Stimulated activated CD8-positive, alpha-beta memory T cell treated with anti-CD3 and anti-CD28 coated beads, Interleukin-4, amount 100 ng/mL, for 48 hours (primary cell): ENCODE measurements at places on chromosomes 1 and 21.

GRCh38 chr1:54464477-54465146 lies 58.4 kb upstream of the SSBP3 start:
- no peak for DNase-seq

DNA sequence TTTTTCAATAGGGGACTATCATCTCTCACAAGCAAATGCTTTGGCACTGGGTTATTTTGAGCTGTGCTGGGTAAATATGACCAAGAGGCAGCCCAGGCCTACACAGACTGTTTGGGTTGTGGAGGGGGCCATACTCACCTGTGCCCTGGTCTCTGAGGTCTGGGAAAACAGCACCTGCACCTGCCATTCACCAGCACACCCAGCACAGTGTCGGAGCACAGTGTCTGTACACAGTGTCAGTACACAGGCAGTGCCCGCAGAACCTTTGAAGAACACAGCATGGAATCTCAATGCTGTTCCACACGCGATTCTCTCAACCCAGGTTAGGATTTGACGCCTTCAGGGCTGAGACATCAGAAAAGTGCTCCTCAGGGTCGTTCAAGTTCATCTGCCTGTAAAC lies 35.0 kb upstream of the FAM89A start:
- DNase-seq = no peak

- no peak for DNase-seq
Observed at GRCh38 chr1:198101716-198102453, 54.9 kb upstream of the NEK7 start.

- DNase-seq = no peak
Observed at GRCh38 chr1:232921381-232921780, 29.0 kb upstream of the NTPCR start.

DNA sequence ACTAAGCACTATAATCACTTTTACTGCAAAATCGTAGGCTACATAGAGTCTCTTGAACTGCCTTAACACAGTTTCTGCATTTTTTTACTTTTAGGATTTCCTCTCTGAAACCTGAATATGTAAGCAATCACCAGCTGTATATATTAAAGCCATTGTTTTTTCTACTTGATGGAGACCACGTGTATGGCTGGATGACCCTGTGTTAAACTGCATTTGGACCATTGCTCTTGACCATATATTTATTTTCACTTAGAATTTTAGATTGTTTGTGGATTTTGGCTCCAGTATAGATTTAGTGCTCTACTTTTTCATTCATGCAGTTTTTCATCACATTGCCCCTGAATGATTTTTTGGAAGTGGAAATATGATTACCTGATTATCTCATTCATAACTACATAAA lies 320.5 kb upstream of the SGIP1 start:
- no peak for DNase-seq

GRCh38 chr1:57060451-57060850 lies 94.6 kb upstream of the C8B start:
- no peak for DNase-seq

DNA sequence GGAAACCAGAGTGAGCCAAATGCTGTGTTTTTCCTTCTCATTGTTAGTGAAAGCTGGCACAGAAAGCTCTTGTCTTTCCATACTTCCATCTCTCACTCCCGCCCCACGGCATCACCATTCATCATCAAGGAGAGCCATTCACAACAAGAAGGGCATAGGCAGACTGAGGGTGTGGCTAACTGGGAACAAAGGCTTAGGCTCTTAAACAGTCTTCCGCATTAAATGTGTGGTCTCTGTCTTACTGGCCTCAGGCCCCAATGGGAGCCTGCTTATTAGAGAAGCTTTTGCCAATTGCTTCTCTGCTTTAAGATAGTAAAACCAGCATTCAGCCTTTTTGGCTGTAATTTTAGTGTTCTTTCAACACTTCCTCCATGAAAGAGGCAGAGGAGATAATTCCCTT lies 51.4 kb downstream of the TNFSF18 start:
- DNase-seq = no peak

GRCh38 chr1:197526736-197527371 lies 248.4 kb downstream of the DENND1B start:
- DNase-seq = no peak

GRCh38 chr1:147815503-147815902 lies 55.1 kb upstream of the GJA5 start:
- DNase-seq = no peak

DNA sequence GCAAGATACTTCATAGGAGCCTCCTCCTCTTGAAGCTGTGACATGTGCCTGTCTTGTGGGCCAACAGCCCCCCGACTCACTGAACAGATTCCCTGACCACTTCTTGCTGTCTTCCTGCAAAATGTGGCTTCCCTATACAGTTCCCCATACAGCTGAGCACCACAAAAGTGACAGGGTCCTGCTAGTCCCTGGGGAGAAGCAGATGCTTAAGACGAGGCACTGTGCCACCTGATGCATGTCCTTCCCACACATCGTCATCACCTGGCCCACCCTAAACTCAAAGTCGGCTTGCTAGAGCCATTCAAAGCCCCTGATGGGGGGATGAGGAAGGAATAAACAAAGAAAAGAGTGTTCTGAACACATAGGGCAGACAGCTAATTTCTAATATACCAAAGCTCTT lies 29.2 kb upstream of the ETV3 start:
- no peak for DNase-seq

DNA sequence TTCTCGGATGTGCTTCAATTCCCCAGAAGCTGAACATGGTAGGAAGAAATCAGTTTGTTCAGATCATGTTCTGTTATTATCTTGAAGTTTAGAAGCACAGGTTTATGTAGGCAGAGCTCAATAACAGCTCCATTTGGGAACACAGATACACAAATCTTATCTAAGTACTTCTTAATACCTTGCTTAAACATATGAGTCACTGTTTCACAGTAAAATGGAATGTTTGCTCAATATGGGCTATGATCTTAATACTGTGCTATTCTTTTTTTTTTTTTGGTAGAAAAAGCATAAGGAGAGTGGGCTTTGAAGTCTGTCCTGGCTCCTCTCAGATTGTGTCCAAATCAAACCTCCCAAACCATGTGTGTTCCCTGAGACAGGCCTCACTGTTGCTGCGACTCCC lies 13.4 kb downstream of the PROK1 start:
- DNase-seq = no peak

DNA sequence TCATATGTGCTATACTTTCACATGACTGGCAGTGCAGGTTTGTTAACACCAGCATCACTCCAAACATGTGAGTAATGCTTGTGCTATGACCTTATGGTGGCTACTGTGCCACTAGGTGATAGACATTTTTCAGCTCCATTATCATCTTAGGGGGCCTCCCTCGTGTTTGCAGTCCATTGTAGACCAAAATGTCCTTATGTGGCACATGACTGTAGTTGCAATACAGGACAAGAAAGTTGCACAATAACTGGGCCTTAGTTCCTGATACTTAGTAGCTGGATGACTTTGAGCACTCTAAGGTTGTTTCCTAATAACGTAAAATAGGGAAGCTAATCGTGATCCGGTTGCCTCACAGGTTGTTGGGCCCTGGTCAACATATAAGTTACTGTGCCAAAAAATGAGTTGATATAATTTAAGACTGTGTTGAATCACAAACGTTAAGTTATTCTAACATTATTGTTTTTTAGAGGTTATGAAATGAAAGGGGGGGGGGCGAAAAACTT lies 511 bp upstream of the SNX27 start:
- no peak for DNase-seq

DNA sequence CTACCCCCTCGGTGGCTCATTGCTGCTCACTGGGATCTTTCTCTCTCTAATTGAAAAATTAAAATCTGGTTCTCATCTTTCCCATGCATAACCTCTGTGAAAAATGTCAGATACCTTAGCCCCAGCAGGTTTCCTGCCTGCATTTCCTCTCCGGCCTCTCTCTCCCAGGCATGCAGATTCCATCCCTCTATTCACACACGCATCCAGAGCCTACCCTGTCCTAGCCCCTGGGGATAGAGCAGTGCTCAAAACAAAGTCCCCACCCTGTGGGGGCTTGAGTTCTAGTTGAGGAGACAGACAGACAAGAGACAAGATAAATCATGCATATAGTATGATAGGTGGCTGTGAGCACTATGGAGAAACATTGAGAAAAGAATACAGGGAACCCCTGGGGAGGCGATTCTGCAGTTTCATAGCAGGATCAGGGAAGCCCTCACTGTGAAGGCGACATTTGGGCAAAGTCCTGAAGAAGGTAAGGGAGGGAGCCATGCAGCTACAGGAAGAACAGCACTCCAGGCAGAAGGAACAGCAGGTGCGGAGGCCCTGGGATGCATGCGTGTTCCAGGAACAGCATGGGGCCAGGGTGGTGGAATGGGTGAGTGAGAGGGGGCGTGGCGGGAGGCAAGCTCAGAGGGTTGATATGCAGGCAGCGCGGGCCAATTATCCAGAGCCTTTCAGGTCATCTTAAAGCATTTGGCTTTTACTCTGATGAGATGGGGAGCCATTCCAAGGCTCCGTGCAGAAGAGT lies 3.5 kb upstream of the BSND start:
- no peak for DNase-seq

DNA sequence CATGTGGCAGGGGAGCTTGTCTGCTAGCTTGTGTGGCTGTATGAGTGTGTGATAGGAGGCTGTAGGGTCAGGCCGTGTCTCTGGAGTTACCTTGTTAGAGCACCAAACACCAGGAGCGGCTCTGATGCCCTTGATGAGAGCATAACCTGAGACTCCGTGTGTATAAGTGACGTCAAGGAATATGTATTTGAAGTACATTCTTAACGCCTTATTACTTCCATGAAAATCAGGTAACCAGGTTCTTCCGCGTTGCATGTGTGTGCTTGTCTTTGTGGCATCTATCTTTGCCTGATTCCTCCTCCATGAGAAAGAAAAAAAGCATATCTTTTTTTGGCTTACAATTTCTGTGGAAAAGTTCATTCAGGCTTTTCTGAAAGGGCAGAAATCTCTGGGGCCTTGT lies 4.6 kb downstream of the OLFML3 start:
- no peak for DNase-seq

- no peak for DNase-seq
Observed at GRCh38 chr1:36339215-36339614, 15.8 kb upstream of the EVA1B start.

DNA sequence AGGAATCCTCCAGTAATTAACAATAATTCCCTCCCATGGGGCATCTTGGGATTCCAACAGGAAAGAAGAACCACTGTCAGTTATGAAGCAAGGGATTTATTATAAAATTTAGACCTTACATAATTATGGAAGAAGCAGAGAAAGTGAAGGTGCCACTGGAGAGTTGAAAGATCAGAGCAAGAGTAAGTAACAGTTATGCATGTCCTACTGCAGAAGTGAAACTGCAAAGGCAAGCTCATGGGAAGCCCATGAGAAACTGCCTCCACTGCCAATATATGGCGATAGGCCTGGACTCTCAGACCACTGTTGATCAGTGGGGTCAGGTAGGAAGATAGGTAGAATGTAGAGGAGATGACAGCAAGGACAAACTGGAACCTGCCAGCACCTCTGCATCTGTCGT lies 123.6 kb upstream of the ZNF648 start:
- DNase-seq = no peak

GRCh38 chr1:24969596-24970398 lies 39.7 kb upstream of the RUNX3 start:
- DNase-seq = no peak

GRCh38 chr1:160398823-160399222 lies 1.5 kb upstream of the VANGL2 start:
- DNase-seq = peak; percentile 11

DNA sequence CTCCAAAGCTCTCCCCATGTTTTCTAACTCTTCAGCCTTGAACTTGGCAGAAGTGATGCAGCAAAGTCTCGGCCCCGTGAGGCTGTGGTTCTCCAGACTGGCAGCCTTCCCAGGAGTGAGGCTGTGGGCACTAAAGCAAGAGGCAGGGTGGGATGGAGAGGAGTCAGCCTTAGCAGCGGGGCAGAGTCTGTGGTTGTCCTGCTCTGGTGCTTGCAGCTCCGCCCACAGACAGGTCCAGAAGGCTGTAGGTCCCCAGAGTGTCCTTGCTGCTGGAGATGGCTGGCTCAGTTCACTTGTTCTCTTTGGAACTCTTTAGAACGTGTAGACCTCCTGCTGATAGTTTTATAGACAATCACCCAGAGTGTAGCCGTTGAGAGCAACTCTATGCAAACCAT lies 142.6 kb downstream of the AJAP1 start:
- DNase-seq = no peak

GRCh38 chr1:225651872-225652728 lies 823 bp downstream of the ENAH start:
- DNase-seq = no peak

DNA sequence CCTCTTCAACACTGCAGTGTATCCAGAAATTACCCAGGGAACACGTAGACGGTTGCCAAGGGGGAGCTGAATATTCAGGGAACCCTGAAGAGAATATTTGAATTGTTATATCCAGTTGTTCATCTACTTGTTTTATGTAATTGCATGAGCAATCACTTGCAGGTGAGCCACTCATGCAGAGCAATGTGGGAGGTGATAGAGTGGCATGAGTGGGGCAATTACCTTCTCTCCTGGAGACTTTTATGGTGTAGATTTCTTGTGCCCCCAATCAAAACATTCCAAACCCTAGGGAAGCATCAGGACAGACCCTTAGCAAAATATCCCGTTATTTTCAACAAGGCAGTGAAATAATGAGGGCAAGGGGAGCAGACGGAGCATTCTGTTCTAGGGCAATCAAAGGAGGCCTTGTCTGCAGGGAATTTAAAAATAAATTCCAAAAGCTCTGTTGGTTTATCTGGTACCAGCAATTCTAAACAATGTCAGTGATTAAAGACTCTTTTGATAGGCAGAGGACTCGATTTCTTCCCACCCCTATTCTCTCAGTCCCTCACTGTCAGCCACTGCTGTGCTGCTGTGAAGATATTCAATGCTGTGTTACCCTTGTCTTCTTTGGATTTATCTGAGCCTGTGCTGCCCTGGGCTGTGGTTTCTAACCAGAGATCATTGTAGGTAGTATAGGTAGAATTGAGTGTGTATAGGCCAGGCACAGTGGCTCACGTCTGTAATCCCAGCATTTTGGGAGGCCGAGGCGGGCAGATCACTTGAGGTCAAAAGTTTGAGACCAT lies 180.2 kb upstream of the MAP1LC3C start:
- no peak for DNase-seq

- no peak for DNase-seq
Observed at GRCh38 chr1:4128616-4129015, 228.5 kb upstream of the C1orf174 start.

- DNase-seq = no peak
Observed at GRCh38 chr1:169970114-169970513, 76.4 kb upstream of the SCYL3 start.

GRCh38 chr1:17045634-17046333 lies 8.0 kb downstream of the SDHB start:
- DNase-seq = no peak

- no peak for DNase-seq
Observed at GRCh38 chr1:192577145-192578140, 1.9 kb downstream of the RGS1 start.

- no peak for DNase-seq
Observed at GRCh38 chr1:34367954-34368353, 191.2 kb downstream of the C1orf94 start.

GRCh38 chr1:177311111-177311510 lies 140.4 kb downstream of the BRINP2 start:
- DNase-seq = no peak
